M059J (cell line): ENCODE measurements at places on chromosomes 4 and X. TPM values are rescaled to one million over a fixed set of nuclear protein-coding genes. Genes with fewer than 3 reads are reported as not detected.
A peak's percentile ranks its signal among the peaks of the same experiment; 100 is the strongest.

DNA sequence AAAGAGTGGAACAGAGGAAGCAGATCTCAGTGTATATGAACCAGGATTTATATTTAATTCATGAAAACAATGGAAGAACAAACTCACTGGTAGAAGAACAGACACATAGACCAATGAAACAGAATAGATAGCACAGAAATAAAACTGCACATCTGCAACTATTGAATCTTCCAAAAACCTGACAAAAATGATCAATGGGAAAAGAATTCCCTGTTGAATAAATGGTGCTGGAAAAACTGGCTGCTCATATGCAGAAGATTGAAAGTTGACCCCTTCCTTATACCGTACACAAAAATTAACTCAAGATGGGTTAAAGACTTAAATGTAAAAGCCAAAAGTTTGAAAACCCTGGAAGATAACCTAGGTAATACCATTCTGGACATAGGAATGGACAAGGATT lies 391.0 kb downstream of the MAGEB5 start:
- DNase-seq, result no peak

DNA sequence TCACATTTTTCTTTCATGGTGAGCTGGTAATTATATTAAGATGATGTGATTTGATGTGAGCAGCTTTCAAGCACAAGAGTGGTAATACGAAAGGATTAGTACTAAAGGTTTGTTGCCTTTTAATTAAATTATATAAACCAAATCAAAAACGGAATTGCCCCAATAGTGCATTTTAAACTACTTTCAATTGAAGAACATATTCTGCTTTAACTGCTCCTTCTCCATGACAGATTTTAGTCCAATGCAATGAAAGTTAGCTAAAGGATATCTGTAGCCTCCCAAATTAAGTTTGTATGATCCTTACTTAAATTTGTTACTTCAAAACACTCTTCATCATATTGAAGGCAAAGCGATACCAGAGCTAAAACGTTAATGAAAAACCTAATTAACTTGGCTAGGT lies 447.1 kb upstream of the AMOT start:
- no peak for DNase-seq

DNA sequence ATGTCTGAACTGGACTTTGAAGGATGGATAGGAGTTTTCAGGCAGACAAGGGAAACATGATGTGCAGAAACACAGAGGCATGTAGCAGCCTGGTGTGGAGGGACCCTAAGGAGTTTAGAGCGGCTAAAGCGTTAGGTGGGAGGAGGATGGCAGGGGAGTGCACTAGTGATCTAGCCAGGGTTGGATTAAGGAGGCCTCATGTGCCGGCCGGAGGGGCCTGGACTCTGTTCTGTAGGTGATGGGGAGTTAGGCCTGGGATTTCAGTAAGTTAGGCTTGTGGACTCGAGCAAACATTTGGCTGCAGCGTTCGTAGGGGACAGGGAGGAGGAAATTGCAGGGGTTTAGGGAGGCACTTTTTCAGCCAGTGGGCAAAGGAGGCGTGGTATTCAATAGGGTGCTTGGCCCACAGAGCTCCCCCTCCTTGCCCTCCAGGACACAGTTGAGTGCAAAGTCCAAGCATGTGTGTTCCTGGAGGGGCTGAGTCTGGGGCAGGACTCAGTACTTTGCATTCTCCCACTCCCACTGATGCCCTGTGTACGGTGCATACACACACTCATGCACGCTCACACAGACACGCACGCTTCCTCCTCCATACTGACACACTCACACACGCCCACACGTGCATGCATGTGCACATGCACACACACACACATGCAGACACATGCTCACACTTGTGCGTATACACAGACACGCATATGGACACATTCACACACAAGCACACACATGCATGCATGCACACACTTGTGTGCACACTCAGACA lies 18.6 kb downstream of the PSAPL1 start:
- DNase-seq, result no peak

GRCh38 chrX:104130808-104131207 lies 18.5 kb downstream of the ZCCHC18 start:
- DNase-seq, result peak; percentile 2

GRCh38 chr4:128831531-128832242 lies 22.2 kb downstream of the JADE1 start:
- DNase-seq, result no peak

GRCh38 chr4:137238456-137239162 lies 293.7 kb downstream of the PCDH18 start:
- no peak for DNase-seq

GRCh38 chrX:43148305-43148704 lies 370.3 kb upstream of the PPP1R2C start:
- DNase-seq, result no peak

DNA sequence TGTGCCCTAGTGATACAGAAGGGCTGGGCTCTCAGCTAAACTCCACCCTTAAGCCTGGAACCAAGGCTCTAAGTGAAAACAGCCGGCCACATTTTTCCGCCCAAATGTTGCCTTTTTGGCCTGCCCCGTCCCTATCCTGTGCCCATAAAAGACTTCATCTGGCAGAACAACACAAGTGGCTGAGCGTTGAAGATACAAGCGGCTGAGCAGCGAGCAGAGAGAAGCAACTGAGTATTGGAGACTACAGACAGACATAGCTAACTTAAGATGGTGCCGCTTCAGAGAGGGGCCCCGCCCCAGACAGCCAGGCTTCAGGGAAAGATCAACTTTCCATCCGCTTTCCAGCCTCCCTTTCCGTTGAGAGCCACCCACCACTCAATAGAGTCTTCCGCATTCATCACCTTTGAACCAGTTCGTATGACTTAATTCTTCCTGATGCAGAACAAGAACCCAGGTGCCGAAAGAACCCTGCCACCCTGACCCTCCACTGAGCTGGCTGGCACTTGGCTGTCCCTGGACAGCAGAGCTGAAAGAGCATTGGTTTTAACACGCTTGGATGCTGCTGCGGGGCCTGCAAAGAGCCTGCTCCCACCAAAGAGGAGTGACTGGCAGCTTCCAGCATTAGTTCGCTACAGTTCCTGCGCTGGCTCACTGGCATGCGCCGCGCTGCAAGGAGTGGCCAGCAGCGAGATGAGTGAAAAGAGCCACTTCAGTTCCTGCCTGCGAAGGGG lies 853.2 kb upstream of the INTU start:
- DNase-seq, result peak; percentile 86

DNA sequence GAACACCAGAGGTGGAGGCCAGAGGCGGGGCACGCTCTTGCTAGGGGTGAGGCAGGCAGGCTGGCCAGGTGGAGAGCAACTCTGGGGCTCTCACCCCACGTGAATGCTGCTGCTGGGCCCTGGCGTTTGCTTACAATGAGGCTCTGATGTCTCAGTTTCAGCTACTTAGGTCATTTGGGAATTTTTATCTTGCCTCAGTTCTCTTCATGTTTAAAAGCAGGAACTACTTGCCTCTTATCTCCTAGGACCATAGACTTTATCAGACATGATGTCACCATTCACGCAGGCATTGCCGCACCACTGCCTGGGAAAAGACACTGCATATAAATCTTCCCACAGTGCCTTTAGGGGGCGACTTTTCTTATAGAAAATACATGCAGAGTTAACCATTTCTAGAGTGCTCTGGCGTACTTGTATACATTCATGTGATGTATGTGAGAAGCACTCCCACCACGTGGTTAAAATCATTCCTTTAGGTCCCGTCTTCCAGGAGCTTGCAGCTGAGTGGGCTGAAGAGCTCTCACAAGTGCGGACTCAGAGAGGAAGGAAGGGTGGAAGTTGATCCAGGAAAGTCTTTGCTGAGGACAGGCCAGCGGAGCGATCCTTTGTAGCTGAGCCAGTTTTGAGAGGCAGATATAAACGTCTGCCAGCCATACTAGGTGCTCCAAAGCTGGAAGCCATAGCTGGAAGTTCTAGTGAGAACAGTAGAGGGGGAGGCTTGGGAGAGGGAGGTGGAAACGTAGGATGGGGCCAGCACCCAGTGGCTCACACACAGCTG lies 84.3 kb upstream of the CLDN34 start:
- DNase-seq, result no peak

DNA sequence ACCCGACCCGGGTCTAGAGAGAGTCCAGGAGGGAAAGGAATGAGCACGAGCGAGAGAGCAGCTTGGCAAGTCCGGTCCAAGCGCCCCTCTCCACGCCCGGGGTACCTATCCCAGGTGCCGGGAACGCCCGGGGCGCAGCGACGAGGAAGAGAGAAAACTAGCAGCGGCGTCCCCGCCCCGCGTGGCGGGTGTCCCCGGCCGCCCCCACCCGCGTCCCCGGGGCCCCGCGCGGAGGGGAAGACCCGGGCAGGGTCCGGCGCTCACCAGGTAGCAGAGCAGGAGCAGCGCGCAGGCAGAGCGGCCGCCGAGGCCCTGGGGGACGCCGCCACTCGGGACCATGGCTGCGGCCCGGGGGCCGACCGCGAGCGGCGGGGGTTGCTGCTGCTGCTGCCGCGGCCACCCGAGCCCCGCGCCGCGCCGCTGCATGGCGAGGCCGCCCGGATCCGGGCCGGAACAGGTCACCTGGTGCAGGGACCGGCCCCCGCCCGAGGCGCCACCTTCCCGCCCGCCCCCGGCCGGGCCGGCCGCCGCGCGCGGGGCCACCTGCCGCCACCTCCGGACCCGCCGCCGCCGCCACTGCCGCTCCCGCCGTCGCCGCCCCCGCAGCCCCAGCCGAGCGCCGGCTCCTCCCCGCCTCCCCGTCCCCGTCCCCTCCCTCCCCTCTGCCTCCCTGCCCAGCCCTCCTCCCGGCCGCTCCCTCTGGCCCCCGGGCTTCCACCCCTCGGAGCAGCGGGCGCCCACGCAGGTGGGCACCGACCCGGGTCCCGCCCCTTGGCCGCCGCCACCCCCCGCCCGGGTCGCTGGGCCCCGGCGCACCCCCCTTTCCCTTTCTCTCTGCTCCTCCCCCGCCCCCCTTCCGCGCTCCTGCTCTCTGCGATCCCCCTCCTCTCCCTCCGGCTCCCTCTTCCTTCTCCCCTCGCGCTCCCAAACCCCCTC lies at the start of gene SEL1L3:
Gene SEL1L3 (minus strand): TSS at position 578 of the 936 bp plus-strand sequence. CDS start 152 bp downstream, at position 426.
- DNase-seq, result no peak

DNA sequence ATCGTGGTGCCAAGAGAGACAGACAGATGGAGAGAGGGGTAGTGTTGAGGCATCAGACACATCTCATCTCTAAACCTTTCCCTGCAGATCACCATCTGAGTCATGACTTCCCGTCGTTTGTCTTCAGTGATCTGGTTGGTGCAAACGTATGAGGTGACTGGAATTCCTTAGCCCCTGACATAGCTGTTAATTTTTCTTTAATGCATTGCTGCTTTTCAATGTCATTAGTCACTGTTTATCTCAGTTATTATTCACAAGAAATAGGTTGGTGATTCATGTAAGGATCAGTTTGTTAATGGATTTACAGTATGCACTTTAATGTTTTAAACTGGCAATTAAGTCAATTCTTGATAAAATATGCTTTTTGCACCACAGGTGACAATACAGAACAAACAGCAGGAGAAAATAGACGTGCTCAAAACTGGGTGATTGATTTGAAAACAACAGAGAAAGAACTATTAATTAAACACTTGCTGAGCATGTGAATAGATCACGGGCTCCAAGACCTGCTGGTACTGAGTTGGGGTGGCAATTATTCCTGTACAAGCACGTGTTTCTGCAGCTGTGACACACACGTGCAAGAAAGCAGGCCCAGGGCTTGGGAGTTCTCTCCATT lies 1.3 kb upstream of the TMEM154 start:
- peak; percentile 90 for DNase-seq

DNA sequence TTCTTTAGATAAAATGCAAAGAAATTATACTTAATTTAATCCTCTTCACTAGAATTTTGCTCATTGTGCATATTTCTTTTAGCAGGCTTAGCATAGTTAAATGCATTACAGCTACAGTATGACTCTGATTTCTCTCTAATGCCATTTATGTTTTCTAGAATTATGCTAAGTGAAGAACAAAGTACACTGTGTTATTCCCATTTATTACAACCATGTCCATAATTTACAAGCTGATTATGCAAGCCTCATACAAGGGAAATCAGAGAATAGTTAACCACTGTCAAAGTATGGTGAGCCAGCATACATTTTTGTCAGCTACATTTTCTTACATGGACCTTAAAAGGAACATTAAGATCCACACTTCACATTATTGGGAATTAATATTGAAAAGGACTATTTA lies 99.1 kb downstream of the MAB21L2 start:
- DNase-seq, result no peak

DNA sequence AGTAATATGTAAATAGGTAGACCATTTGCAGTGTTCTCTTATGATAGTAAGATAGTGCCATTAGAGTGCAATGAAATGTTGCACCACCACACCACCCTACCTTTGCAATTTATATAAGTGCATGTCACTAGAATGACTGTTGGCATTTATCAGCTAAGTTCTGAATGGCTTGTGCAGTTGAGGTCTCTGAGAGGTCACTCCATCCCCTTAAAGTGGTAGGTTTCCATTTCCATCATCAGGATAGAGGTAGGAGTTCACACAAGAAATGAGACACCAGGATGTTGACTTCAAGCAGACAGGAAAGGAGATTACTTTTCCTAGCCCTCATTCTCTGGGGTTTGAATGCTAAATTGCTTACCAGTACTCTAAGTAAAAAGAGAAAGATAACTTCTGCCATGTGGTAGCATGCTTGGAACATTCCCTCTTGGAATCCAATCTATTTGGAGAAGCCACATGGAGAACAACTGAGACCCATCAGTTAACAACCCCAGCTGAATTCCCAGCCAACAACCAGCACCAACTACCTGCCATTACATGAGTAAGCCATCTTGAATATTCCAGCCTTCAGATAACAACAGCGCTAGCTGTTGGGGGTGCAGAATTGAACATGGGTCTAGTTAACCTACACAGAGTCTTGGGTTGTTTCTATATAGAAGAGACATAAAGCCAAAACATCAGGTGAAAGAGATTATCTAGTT lies 6.7 kb upstream of the LRBA start:
- no peak for DNase-seq

GRCh38 chr4:76856243-76857073 lies 41.5 kb downstream of the SOWAHB start:
- peak; percentile 66 for DNase-seq

DNA sequence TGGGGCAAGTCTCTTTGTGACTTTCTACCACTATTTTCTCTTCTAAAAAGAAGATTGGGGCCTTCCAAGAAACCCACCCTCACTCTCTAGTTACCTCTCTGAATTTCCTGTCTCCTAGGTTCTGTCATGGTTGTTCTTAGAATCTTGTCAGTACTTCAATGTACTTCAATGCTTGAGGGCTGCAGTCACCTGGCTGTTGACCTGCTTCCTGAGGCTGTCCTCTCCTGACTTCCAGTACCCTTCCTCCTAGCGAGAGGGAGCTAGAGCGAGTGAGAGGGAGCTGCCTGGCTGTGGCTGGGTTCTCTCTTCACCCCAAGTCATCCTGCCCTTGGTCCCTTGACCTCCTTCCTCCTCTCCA lies 17.7 kb downstream of the CD99L2 start:
- DNase-seq, result no peak

DNA sequence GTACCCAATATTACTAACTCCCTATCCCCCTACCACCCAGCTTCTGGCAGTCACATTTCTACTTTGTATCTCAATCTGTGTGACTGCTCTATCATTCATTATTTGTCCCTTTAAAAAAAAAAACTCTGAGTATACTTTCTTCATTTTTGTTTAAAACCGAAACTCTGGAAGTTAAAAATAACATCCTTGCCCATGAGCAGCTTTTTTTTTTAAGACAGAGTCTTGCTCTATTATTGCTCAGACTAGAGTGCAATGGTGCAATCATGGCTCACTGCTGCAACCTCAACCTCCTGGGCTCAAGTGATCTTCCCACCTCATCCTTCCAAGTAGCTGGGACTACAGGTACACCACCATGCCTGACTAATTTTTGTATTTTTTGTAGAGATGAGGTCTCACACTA lies 15.8 kb downstream of the UBE2K start:
- DNase-seq, result no peak

AWAT2 gene
- total RNA-seq, result not detected in 2 replicates

ARHGAP10 gene
- 6.3 and 9.0 TPM in 2 replicates for total RNA-seq

NLGN4X gene
- total RNA-seq, result 0.02 and 0.15 TPM in 2 replicates

VCX3A gene
- total RNA-seq, result 2.4 and 5.6 TPM in 2 replicates

SAGE1 gene
- total RNA-seq, result not detected in 2 replicates

ODAM gene
- total RNA-seq, result not detected in 2 replicates

RGN gene
- total RNA-seq, result 1.7 and 1.9 TPM in 2 replicates
